ENCODE measurements at places on chromosomes 13 and 19.
A peak's percentile ranks its signal among the peaks of the same experiment; 100 is the strongest.

- DNase-seq = no peak
Measured at GRCh38 chr13:99407906-99408702, 93.2 kb upstream of the TM9SF2 start.

GRCh38 chr19:50829801-50830200 is 3.6 kb downstream of the KLK15 start:
- DNase-seq = no peak

DNA sequence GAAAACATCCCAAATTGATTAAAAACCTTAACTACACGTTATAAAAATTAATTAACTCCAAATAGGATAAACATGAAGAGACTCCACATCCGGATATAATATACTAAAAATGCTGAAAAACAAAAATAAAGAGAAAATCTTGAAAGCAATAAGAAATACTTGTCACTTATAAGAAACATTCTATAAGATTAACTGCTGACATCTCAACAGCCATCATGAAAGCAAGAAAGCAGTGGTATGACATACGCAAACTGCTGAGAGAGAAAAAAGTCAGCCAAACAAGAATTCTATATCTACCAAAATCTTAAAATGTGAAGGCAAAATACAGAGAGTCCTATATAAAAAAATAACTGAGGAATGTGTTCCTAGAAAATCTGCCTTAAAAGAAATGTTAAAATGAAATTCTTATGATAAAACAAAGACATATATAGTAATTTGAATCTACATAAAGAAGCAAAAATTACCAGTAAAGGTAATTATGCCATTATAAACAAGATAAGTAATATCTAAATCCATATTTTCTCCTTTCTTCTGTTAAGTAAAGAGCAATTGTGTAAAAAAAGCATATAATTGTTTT is 1851.1 kb downstream of the PCDH9 start:
- DNase-seq = no peak

GRCh38 chr19:3908266-3909054 is 24.4 kb upstream of the NMRK2 start:
- DNase-seq = no peak

DNA sequence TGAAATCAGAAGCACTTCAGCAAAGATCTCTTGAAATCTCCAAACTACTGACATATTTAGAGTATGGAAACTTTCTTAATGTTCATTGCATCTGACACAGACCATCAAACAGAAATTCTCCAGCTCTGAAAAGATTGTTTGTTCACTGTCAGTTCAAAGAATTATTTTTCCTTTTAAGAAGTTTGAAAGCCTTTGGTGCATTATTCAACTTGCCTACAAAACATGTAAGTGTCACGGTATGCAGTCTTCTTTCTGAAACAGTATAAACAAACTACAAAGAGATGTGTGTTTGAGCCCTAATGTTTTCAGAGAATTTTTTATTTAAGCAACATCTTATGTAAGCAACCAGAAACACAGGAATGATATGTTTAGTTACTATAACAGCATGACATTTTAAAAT is 125.4 kb downstream of the FGF14 start:
- no peak for DNase-seq

GRCh38 chr19:56253737-56254136 is 18.8 kb upstream of the EDDM13 start:
- no peak for DNase-seq

DNA sequence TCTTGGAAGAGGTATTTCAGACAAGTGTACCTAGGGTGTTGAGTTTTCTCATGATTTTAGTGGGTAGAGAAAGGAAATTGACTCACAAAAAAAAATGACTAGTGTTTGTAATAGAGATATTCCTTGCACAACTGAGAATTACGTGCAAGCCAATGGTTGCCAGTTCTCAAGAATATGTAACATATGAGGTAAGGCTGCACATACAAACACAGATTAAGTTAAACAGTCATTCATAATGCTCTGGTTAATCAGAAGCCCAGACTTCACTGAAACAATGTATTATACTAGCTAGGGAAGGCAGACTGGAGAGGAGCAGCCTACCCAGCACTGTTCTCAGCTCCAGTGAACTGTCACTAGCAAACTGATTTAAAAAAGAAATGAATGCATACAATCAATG is 418.3 kb downstream of the DIAPH3 start:
- no peak for DNase-seq

DNA sequence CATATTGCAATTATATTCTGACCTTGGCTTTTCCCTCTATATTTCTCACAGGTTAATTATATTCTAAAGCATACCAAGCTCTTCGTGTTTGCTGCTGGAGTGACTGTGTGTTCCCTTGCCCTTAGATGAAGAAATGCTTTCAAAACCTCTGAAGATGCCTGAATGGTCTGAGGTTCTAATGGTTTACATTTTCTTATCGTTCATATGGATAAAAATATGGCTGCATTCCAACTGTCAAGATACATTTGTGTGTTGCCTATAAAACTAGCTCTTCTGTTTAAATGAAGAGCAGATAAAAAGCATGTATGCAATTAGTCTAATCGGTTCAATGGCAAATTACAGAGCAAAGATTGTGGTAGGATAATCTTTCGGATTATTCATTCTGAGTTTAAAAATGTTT is 68.4 kb upstream of the ANKRD10 start:
- DNase-seq = no peak

DNA sequence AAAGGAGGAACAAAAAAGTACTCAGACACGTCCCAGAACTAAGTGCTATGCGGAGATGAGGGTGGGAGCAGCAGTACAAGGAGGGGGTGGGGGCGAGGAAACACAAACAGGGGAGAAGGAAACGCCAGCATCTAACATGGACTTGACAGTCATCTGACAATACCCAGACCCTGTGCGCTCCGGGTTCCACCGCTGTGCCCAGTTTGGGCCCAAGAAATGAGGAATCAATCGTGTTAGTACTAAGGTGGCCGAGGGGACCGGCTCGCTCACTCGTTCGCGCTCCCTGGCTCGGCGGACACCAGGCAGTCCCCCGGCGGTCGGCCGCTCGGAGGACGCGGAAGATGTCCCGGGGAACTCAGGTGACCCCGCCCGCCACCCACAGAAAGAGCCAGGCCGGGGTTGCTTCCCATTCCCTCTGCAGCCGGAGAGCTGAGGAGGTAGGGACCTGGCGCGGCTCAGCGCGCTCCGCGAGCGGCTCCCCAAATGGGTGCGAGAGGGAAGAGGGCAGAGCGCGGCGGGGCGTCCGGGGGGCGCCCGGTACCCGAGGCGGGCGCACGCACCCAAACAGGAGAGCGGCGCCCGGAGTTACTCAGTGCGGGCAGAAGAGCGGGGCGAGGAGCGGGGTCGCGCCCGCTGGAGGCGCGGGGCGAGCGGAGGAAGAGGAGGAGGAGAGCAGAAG is 616 bp downstream of the TSHZ3 start:
- no peak for DNase-seq

- DNase-seq = no peak
Measured at GRCh38 chr19:3621689-3622088, 4.9 kb downstream of the CACTIN start.

DNA sequence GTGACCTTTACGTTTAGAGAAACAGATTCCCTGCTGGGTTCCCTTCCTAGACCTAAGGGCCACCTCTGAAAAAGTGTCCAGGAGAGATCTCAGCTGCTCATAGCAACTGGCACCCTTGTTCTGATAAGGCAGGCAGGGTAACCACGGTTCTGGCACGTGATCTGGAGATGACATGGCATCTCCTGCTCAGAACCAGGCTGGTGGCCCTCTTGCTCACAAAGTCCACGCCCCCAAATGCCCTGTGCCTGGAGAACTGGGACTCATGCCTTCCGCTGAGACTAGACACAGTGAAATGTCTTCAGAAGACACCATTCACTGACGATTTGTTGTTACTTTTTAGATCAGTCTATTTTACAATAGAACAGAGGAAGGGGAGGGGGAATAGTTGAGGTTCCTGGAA is 174.1 kb downstream of the ZNF536 start:
- no peak for DNase-seq

DNA sequence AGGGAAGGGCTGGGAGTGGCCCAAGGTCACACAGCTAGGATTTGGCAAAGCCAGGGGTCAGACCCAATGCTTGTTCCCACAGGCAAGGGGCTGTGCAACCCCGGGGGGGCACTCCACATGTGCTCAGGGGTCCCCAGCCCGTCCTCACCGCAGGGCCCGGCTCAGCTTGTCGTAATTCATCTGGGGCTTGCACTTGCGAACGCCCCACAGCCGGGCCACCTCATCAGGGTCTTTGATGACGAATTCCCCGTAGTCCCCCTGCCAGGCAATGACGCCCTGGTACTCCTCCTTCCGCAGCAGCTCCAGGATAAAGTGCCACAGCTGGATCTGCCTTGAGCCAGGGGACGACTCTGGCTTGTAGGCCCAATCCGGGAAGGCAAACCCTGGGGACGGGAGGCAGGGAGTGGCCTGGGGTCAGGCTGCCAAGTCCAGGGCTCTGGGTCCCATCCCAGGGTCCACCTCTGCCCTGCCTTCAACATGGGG is 4.7 kb downstream of the ERF start:
- no peak for DNase-seq

DNA sequence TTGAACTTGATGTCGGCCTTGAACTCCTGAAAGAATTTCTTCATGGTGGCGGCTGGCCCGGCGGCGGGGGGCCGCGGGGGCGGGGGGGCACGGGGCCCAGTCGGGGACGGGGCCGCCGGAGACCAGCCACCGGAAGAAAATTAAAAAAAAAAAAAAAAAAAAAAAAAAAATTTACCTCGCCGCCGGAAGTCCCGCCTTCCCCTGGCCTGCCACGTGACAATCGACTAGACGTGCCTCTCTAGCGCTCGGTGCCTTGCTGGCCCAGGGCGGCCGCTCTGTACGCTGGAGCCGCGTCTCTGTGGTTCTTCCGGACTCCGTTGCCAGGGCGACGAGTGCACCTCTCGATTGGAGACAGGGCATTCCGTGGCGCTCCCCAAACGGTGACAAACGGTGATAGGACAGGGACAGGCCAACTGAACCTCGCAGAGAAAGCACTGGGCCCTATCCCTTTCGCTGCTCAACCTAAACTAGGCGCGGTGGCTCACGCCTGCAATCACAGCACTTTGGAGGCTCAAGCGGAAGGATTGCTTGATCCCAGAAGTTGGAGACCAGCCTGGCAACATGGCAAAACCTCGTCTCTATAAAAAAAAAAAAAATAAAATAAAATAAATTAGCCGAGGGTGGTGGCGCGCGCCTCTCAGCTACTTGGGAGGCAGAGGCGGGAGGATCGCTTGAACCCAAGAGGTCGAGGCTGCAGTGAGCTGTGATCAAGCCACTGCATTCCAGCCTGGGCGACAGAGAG is at the start of gene UBXN6:
TSS of gene UBXN6 (minus strand) at position 141 of the 742 bp plus-strand sequence. CDS start at position 44, 97 bp downstream.
- peak; percentile 98 for DNase-seq

GRCh38 chr13:61592489-61592888 is 176.8 kb upstream of the PCDH20 start:
- no peak for DNase-seq

DNA sequence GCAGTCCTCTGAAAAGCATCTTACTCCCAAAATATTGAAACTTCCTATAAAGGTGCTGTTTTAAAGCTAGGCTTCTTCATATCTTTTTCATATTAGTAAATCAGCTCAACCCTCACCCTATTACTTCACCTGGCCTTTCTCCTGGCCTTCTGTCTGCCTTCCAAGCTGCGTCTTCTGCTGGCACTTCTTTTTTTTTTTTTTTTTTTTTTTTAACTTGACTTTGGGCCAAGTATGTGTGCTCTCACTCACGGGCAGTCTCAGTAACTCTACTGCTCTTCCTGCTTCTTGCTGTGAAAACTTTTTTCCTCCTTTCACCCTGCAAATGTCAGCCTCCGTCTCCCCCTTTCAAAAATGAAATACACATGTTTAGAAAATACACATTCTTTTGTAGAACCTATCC is 41.2 kb upstream of the KCTD4 start:
- no peak for DNase-seq

- DNase-seq = no peak
Measured at GRCh38 chr19:41570179-41570578, 5.8 kb upstream of the CEACAM21 start.

DNA sequence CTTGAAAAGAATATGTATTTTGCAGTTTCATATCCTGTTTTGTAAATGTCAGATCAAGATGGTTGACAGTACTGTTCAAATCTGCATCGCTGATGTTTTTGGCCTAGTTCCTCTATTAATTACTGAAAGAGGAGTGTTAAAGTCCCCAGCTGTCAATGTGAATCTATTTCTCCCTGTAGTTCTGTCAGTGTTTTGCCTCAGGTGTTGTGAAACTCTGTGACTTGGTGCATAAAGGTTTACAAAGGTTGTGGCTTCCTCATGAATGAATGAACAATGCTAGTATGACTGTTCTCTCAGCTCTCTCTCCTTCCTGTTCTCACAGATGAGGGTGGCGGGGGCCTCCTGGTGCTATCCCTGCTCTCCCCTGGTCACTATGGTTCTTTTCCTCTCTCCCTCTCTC is 142.4 kb downstream of the MYCBP2 start:
- DNase-seq = no peak

DNA sequence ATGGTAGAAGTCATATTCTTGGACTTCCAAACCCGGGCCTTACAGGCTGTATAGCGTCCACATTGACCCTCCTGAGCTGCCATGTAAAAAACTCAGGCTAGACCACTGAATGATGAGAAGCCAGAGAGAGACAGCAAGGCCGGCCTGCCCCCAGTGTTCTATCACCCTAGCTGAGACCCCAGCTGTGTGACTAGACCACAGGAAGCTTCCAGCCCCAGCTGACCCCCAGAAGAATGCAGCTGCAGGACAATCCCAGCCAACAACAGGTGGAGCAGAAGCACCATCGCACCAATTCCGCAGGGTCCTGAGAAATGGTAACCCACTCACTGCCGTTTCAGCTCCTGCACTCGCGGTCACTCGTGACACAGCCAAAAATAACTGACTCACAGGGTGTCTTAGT is 2.9 kb upstream of the ATP11A start:
- DNase-seq = no peak

DNA sequence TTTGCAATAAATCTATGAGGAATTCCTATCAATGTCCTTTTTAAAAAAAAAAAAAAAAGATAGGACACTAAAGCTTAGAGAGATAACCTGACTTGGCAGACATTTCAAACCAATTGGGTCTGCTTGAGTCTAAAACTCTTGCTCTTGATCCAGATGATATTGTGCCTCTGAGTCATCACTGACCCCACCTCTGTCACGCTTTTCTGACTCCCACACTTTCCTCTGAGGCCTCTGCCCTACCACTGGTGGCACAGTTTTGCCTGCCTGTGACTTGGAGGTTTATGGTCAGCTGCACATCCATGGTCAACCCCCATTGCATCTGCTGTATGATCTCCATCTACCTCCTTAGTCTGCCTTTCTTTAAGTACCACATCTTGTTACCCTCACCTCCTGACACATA is 328.7 kb downstream of the SPRY2 start:
- no peak for DNase-seq

DNA sequence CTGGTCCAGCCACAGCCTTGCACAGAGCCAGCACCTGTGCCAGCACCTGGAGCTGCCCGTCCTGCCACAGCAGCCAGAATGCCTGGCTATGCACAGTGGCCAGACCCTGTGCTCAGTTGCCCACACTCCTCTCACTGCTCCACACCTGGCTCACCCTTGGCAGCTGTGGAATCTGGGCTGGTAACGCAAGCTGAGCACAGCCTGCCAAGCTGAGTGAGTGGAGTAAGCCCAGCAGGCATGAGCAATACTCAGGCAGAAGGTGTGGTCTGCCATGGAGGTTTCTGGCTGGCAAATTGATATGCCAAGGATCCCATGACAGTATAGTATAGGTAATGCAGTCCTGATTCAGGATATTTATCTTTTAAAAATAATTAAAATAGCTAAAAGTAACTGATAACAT is 122.2 kb downstream of the PCDH9 start:
- no peak for DNase-seq

- DNase-seq = no peak
Measured at GRCh38 chr13:26310003-26310402, 56.1 kb downstream of the CDK8 start.

GRCh38 chr13:30738526-30739236 is 3.3 kb downstream of the ALOX5AP start:
- DNase-seq = no peak
